ENCODE measurements at places on chromosomes 7 and 10.

DNA sequence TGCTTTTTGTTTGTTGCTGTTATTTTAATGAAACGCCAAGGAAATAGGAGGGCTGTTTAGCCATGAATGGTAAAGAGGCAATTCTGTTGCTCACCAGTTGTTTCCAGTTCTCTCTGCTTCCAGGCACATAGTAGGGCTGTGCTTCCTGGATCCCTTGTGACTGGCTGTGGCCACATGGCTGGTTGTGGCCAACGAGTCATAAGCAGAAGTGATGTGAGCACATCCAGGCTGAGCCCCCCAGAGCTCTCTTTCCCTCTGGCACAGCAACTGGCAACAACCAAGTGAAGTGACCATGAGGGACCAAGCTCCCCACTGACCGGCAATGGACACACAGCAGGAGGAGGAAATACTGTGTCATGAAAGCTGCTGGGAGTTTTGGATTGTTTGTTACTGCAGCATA is 10.3 kb downstream of the GRID1 start:
- DNase-seq, result no peak

- DNase-seq, result no peak
Measured at GRCh38 chr10:78645169-78645686, 423.5 kb upstream of the ZMIZ1 start.

DNA sequence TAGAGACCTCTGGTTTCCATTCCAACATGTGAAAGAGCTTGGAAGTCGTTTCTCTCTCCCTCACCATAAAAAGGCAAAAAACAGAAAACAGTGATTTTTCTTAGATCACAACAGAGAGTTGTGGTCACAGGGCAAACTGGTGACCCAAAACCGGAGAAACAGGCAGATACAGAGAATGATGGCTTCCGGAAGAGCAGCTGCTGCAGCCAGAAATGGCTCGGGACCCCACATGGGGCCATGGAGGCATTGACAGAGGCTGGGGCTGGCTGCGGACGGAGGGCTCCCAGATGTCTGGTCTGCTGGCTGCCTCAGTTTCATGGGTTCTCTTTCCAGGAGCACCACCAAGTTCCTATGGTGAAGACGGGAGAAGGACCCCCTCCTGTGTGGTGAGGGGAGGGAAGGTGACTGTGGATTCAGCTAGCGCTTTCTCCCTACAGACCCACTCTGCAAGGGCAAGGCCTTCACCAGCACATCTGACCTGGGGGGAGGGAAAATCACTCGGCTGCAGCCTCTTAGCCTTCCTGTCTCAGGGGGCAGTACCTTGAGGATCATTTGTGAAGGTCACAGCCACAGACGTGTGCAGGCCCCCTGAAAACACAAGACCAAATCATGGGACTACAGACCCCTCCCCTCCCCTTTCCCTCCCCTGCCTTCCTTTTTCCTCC is 81.4 kb downstream of the WDR37 start:
- no peak for DNase-seq

DNA sequence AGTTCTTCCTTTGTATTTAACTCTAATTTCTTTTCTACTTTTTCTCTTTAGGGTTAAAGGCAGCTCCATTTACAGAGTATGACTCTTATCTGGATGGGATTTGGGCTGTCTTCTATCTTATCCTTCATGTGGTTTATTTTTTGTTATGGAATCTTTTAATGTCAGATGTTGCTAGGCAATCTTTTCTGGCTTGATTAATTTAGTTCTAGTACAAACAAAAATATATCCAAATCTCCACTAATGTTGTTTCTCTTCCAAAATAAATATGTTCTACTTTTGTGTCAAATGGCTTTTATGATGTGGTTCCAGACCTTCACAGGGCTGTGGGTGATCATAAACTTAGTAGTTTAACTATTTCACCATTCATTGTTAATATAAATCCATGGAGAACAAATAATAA is 246.9 kb downstream of the AHR start:
- no peak for DNase-seq

- no peak for DNase-seq
Measured at GRCh38 chr7:82507976-82508677, 64.5 kb upstream of the CACNA2D1 start.

GRCh38 chr7:85522070-85522469 is 335.2 kb upstream of the SEMA3D start:
- DNase-seq, result peak; percentile 16

GRCh38 chr10:97399843-97400545 is 1.1 kb downstream of the RRP12 start:
- no peak for DNase-seq

GRCh38 chr10:120943542-120943941 is 92.4 kb downstream of the WDR11 start:
- DNase-seq, result no peak

DNA sequence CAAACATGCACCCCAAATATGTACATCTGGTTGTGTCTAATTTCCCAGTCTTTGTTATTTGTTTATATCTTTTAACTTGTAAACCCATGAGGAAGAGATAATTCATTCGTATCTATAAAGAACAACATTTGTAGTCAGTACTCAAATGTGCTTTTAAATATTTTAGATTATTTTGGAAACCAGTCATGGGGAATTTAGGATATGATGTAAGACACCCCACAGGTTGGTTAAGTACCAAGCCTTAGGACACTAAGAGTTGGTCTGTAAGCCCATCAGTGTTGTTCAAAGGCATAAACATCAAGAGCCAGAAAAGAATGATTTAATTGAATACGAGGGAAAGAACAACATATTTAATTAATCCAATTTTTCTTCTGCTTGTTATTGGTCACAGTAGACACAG is 421.1 kb upstream of the SEMA3C start:
- no peak for DNase-seq

GRCh38 chr10:79468841-79469585 is 23.6 kb upstream of the ZCCHC24 start:
- no peak for DNase-seq

DNA sequence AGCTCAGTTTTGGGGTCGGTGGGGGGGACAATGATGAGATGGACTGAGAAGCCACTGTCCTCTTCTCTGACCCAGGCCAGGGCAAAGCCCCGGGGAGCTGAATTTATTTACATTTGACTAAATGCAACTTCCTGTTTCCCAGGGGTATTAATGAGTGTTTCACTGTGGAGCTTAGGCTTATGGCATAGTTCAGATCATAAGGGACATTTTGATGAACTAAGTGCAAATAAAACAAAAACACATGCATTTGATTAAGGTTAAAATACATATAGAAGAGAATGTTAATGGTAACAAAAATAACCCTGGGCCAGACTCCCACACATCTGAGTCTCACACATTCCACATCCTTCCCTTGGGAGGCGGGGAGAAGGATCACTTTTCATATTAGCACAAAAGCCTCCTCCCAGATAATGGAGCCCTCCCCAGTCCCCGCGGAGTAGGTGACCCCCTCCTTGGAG is 320.6 kb downstream of the FRMD4A start:
- no peak for DNase-seq

- DNase-seq, result peak; percentile 35
Measured at GRCh38 chr7:157009170-157009777, 1.2 kb downstream of the MNX1 start.

DNA sequence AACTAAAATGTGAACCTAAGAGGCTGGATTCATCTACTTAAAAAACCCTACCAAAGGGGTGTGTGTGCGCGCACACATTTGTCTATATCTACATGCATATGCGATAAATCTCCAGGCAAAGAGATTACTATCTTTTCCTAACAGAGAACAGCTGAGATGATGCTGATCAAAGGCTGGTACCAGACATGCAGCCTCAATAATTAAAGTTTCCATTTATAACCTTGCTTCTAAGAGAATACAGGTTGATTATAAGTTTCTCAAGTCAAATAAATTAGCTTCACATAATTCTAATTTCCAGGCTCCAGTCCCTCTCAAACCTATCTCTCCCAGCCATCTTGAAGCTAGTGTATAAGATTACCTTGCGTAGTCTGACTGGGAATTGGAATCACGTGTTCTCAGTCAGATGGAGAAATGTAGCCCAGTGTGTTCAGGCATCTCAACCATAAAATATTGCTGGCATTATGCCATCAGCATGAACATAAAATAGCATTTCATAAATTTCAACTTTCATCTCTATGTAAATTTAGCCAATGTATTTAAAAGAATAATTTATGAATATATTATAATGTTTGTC is 1062.0 kb downstream of the XPNPEP1 start:
- no peak for DNase-seq

DNA sequence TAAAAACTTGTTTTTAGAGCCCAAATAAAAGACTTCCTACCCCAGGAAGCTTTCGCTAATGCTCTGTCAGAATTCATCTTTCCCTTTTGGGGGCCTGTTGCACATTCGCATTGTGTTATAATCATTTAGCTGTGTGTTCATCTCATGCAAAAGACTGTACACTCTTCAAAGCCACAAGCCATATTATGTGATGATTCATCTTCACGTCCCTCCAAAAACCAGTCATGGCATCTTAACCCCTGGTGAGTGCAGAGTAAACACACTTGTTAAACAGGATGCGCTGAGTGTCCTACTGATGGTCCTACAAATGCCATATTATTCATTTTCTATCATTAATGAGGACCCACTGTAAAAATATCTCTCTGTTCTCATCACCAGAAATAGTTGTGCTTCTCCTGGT is 235.4 kb downstream of the KIAA1217 start:
- no peak for DNase-seq

DNA sequence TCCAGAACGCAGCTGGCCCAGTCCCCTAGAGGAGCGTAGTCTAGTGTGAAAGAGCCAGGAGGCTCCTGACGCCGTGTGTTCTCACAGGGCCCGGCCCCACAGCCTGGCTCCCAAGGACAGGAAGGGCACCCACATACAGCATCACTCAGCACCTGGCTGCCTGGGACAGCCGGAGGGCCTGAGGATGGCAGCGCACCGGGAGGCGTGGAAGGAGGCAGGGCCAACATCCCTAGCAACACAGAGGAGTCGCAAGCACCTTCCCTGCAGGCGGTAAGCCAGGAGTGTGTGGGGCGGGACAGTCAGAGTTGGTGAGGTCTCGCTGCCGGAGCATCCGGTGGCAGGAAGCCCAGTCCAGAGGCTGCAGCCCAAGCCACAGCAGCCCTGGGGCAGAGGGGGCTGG is 125.8 kb downstream of the MAD1L1 start:
- no peak for DNase-seq

DNA sequence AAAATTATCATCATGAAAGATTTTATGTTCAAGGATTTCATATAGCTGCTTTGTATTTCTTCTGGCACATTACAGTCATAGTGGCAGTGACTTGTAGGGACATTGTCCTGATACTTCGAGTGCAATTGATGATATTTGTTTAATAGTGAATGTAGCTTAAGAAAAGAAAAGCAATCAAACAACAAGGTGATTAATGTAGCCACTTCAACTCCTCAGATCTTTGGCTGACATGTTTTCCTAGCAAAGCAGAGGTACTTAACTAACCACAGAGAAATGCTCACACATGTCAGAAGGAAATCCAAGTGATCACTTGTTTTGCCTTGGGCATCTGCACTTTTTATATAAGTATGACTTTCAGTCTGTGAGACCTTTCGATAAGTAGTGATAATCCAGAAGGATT is 470.3 kb downstream of the AUTS2 start:
- no peak for DNase-seq

DNA sequence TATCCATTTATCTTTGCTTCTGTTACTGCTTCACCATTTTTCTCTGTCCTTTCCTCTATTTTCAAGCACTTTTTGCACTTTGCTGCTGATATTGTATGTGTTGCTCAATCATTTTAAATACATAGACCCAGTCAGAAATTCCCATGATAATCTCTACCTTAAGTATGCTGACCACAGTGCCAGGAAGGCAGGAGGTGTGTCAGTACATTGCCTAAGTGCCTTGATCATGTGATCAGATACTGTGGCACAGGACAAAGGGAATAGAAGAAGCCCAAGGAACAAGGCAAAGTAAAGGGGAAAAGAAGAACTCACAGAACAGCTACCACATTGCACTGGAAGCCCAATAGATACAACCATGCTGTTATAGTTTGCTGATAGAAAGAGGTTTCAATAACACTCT is 53.7 kb upstream of the CD36 start:
- DNase-seq, result no peak

GRCh38 chr7:134845461-134845860 is 66.0 kb downstream of the CALD1 start:
- DNase-seq, result no peak

GRCh38 chr7:42023262-42023661 is 213.7 kb downstream of the GLI3 start:
- no peak for DNase-seq

GRCh38 chr7:92433019-92433418 is 14.3 kb upstream of the GATAD1 start:
- no peak for DNase-seq

GRCh38 chr7:87129848-87130247 is 22.4 kb upstream of the DMTF1 start:
- no peak for DNase-seq

GRCh38 chr7:55387062-55387965 is 22.2 kb downstream of the LANCL2 start:
- DNase-seq, result no peak

DNA sequence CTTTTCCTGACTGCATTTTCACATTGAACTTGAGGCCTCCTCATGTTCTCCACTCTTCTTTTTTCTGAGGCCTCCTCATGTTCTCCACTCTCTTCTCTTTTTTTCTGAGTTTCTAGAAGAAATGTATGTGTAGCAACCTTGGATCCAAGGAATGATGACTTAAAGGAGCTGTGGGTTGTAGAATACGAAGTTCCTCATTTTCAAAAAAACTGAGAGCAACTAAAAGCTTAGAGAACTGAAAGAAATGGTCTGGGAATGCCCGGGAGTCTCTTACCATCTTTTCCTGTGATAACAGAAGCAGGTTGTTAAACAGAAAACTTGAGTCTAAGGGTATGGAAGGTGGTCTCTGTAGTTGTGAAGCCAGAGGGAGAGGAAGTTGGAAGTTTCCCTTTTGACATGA is 32.8 kb downstream of the MRPS33 start:
- no peak for DNase-seq

DNA sequence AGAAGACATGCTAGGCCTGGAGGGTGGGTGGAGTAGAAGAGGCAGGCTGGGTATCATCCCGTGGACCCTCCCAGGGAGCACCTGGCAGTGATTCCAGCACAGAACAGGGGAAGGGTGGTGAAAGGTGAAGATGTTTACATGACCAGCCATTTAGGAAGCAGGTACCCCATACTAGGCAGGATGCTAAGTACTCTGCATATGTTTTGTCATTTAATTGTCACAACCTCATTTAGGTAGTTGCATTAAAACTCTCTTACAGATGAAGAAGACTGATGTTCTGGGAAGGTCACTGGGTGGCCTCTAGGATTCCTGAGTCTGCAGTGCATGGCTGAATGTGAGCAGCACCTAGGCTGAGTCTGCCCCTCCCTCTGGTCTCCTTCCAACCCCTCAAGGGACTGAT is 15.2 kb downstream of the ITPRIP start:
- DNase-seq, result no peak
